ENCODE measurements at places on chromosomes 13 and 19.

DNA sequence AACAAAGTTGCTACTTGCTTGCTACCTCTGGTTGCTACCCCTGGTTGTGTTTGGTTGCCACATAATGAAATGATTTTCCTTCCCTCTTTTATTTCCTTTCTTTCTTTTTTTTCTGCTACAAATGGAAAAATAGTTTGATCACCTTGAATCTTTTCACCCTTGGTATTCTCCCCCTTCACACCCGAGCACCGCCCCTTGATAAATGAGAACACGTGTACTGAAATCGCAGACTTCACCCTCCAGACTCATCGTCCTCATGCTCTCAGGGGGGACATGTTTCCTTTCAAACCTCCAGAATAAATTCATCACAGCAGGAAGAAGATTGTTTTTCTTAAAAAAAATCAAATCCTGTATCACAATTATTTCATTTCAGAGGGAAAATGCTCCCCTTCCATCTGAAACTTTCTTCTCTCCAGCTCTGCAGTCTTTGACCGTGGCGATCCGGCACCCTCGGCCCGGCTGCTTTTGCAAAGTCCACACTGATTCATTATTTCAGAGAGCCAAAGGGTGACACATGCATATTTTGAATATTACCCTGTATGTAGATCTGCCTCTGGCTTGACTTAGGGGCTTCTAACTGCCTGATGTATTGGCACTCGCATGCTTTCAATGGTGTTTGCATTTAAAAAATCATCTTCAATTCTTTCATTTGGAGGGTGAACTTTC, 222.6 kb upstream of the MAB21L1 start:
- no peak for DNase-seq

DNA sequence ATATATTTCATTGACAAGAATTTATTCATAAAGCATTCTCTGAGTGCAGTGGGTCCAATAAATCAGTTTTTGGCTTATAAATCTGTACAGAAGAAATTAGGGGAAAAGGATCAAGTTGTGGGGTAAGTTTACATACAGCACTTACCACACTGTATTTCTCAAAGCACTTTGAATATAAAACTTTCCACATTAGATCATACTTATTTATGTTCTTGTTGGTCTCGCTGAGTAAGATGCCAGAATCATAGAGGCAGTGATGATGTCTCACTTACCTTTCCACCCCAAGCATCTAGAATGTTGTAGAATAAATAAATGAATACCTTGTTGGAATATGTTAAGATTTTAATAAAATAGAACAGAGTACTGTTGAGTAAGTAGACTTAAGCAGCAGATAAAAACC, 279.1 kb downstream of the PCDH20 start:
- no peak for DNase-seq

DNA sequence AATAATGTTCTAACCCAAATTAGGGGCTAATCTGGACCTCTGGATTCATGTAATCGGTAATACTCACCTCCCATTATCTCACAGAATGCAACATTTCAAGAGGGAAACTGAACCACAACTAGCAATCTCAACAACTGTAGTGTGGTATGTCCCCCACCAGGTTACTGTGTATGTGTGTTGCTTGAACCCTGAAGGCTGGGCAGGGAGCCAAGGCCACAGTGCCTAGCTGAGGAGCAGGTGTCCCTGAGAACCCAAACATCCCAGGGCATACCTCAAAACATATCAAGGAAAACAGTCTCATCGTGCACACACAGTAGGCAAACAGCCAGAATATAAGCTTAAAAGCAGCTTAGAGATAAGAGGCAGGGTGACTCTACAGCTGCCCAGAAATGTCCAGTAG, 20.5 kb upstream of the NEK3 start:
- no peak for DNase-seq

DNA sequence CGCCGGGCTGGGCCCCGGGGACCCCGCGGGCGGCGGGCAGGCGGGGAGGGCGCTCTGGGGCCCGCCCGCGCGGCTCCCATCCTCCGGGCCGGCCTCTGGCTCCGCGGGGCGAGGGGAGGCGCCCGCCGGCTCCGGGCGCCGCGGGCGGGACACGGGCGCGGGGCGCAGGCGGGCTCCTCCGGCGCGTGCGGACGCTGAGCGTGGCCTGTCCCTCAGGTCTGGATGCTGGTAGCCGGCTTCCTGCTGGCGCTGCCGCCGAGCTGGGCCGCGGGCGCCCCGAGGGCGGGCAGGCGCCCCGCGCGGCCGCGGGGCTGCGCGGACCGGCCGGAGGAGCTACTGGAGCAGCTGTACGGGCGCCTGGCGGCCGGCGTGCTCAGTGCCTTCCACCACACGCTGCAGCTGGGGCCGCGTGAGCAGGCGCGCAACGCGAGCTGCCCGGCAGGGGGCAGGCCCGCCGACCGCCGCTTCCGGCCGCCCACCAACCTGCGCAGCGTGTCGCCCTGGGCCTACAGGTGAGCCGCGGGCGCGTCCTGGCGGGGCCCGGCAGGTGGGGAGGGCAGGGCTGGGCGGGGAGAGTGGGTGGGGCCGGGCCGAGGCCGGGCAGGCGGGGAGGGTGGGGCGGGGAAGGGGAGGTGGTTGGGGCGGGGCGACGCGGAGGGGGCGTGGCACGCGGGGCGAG, 420 bp downstream of the IL17D start:
- no peak for DNase-seq

- DNase-seq = no peak
Observed at GRCh38 chr19:56476651-56477428, at the start of gene ZNF667. ZNF667 (minus strand) TSS chr19:56477345; CDS start chr19:56462370, 14,975 bp downstream.

GRCh38 chr13:46738055-46738454, 58.9 kb downstream of the ESD start:
- DNase-seq = no peak

DNA sequence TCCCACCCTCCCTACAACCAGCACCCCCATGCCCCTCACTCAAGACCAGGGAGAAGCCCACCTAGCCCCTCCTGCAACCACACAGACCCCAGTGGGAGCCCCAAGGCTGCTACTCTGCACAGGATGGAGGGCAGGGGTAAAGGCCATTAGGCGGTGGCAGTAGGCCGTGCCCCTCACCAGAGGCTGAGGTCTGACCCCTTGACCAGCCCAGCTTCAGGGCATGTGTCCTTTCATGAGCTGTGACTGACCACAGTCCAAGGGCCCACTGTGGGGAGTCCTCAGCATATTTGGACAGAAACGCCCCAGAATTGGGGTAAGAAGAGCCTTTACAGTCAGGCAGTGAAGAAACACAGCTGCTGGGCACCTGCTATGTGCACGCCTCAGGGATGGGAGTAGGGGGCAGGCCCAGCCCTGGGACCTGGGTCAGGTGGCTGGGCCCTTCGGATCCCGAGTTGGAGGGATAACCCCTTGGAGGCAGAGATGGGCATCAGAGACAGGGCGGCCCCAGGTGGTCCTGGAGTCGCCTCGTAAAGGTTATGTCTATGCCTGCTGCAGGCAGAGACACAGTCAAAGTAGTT, 1.7 kb upstream of the RPS5 start:
- DNase-seq = no peak

- no peak for DNase-seq
Observed at GRCh38 chr19:38228491-38229439, 4.7 kb upstream of the DPF1 start.

- no peak for DNase-seq
Observed at GRCh38 chr13:94093652-94094315, 385.7 kb downstream of the DCT start.

GRCh38 chr13:26880735-26881134, 120.1 kb upstream of the GPR12 start:
- no peak for DNase-seq

DNA sequence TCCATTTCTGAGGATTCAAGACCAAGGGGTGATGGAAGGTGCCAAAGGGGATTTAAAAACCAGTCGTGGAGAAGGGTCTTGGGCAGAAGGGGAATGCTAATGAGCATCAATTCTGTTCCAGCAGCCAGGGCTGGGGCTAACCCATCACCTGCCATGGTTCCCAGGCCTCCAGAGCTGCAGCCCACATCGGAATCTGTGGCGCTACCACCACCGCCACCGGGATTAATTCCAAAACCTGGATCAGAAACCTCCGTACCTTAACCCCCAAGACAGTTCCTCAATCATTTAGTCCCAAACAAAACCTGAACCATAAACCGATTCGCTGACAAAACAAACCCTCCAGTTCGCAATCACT, 583 bp downstream of the ZNF615 start:
- no peak for DNase-seq

DNA sequence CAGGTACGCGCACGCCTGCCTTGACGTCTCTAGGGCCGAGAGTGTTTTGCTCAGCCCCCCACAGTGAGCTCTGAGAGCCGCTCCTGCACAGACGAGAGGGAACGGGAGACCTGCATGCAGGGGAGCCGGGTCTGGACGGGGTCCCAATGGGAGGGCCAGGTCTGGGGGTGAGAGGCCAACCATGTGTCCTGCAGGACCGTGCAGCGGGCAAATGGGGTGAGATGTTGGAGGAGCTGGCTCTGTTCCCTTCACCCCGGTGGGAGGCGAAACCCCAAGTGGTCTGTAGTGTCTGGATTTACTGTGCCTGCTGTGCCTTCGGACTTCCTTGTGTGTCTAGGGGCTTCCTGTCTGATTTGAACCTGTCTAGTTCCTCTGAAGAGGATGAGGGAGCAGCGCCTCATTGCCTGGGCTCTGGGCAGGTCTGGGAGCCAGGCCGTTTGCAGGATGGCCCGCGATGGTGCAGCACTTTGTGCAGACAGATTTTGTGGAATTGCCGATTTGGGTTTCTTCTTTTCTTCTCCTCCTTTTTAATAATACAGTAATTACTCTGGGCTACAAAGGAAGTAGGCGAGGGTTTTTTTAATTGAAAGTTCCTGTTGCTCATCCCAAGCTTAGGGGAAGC, 2.1 kb downstream of the CSNK1G2 start:
- no peak for DNase-seq

DNA sequence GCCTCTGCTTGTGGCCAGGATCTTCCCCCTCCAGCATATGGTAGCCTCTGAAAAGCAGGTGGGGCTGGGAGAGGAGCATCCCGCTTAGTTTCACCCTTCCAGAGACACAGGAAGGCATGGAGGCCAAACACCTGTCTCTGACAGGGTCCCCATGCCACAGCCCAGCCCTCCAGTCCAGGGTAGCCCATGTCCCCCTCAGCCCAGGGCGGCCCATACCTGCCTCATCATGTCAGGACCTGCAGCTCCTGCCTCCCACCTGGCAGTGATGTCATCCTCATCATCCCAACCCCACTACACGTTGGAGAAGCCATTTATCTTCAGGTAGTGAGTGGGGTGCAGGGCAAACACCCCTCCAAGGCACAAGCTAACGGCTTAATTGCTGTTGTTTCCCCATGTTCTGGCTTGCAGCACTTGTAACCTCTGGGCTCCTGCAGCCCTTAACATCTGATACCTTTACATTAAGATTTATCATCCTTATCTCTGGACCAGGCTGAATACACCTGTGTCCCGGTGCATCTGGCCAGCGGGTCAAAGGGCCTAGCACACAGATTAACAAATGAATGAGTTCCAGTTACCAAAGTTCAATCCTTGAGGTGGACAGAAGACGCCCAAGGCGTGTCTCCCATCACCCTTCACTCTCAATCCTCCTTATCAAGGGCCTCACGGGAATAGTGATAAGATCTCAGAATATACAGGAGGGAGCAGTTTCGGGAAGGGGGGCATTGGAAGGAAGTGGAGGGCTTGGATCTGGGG, 22.2 kb downstream of the ZNF175 start:
- DNase-seq = no peak

DNA sequence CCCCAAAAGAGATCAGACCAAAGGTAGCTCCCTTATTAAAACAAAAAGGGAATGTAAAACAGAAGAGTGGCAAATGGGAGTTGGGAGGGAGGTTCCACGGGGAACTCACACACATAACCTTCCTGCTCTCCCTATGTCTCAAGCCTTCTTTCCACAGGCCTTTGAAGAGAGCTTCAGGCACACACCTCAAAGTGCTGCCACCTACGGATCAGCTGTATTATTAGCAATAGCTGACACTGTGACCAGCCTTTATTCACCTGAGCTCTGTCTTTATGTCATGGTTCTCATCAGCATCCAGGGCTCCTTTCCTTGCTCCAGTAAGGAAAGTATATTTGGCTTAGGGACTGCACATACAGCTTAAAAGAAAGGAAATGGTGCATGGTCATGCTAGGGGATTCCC, 11.3 kb downstream of the ZNF571 start:
- DNase-seq = no peak

- DNase-seq = peak; percentile 19
Observed at GRCh38 chr19:42386974-42387707, 3.0 kb downstream of the CNFN start.

GRCh38 chr13:105990256-105990958, 545.1 kb downstream of the EFNB2 start:
- no peak for DNase-seq

GRCh38 chr13:102548811-102549210, 48.0 kb upstream of the TPP2 start:
- DNase-seq = no peak

DNA sequence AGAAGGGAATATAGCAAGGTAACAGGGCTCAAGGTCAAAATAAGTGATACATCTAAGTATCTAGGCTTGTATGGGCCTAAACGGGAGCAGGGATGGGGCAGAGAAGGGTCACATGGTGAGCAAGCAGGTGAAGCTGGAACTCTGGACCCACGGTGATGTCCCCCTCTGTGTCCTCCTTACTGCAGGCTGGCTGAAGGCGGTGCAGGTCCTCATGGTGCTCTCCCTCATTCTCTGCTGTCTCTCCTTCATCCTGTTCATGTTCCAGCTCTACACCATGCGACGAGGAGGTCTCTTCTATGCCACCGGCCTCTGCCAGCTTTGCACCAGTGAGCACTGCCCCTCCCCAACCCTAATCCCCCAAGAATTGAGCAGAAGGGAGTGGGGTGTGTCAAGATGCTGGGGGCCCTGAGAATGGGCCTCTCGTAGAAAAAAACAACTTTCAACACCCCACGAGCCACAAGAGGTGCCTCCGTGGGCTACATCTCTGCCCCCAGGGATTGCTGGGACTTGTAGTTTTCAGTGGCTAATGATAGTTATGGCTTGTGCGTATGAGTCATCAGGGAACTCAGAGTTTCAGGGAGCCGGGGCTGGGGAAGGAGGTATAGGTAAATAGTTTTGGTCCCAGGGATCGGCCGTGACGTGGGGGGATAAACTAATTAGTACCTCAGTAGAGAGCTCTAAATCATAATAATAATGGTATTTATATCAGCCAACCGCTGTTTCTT, 4.0 kb downstream of the EMP3 start:
- no peak for DNase-seq

DNA sequence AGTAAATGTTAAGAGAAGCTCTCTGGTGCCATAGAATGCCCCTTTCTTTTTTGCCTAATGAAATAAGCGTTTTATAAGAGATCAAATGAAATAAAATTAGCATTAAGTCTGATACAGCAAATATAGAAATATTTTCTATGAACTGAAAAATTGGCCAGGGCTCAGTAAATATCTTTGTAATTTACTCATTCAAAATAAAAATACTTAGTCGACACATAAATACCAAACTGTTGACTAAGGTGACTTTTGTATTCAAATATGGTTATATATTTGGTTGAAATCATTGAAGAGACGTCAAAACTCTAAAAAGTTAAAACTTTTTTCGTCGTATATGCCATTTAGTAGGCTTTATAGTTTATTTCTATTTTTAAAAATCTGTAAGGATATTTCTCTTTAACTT, 25.6 kb downstream of the IPO5 start:
- DNase-seq = no peak

- no peak for DNase-seq
Observed at GRCh38 chr19:54608792-54609191, 15.4 kb downstream of the LILRA1 start.

GRCh38 chr19:788983-789700, 8.1 kb upstream of the PTBP1 start:
- no peak for DNase-seq

GRCh38 chr13:111521030-111521429, 200.6 kb downstream of the TEX29 start:
- no peak for DNase-seq
